NCI-H226 (cell line): ENCODE measurements at places on chromosomes 13 and 19.

GRCh38 chr19:4415352-4415751 is 12.9 kb downstream of the CHAF1A start:
- DNase-seq = peak; percentile 37

GRCh38 chr19:38734426-38735256 is 9.6 kb downstream of the CAPN12 start:
- no peak for DNase-seq

GRCh38 chr19:5926641-5927440 is 12.8 kb downstream of the CAPS start:
- DNase-seq = no peak

DNA sequence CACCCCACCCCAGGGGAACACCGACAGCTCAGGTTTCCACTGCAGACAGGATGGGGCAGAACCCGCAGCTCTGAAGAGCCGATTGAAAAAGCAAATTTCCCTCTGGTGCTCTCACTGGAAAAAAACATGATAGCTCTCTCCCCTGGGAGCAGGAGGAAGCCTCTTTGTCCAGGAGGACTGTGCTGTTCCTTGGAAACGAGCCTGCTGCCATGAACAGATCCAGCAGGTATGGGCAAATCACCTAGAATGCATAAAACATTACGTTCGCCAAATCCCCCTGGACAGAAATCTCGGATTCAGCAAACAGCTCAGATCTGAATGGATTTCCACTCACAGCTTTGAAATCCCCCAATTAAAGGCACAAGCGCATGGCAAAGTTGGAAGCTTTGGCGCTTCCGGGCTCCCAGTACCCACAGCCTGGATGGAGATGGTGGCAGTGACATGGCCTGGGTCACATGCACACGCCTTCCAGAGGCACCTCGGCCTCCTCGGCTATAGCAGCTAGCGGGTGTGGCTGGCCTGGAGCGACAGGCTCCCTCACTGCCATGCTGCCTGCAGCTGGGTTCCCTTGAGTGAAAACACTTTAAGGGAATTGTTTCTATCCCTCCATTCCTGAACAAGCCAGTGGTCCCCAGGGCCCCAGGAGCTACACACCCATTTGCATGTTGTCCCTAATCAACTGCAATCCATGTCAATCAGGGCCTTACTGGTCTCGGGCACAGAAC is 59.1 kb downstream of the CEBPG start:
- no peak for DNase-seq

DNA sequence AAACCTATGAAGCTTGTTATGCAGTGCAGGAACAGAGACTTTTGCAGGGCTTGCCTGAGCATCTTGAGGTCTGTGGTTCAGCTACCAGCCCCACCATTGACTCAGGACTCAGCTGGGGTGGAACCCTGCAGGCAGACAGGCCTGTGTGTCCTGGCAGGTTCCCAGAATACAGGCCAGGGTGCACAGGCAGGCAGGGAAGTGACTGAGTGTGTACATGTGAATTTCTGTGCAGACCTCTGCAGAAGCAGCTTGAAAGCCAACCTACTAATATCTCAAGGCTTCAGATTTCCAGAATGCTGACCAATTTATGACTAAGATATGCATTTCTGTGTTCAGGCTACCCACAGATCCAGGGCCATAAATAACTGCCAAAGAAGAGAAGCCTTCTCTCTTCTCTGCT is 254.4 kb downstream of the DLEU7 start:
- DNase-seq = peak; percentile 93

- peak; percentile 68 for DNase-seq
Measured at GRCh38 chr13:92951273-92951890, 275.2 kb upstream of the GPC6 start.

DNA sequence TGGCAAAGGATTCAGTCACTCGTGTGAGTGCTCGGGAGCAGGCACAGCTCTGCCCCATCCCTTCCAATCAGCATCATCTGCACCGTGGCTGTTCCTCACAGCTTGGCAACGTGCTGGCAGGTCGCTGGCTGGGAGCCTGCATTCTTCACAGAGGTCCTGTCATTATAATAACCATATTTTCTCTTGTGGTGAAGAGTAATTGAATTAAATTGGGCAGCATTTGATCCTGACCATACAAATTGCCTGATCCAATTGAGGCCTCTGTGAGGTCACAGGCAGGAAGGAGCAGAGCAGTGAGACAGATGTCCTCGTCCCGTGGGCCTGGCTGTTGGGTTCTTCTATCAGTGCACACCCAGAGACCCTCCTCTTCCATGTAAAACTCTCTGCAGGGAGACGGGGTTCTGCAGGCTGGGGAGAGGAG is 407.8 kb downstream of the COG6 start:
- DNase-seq = no peak

DNA sequence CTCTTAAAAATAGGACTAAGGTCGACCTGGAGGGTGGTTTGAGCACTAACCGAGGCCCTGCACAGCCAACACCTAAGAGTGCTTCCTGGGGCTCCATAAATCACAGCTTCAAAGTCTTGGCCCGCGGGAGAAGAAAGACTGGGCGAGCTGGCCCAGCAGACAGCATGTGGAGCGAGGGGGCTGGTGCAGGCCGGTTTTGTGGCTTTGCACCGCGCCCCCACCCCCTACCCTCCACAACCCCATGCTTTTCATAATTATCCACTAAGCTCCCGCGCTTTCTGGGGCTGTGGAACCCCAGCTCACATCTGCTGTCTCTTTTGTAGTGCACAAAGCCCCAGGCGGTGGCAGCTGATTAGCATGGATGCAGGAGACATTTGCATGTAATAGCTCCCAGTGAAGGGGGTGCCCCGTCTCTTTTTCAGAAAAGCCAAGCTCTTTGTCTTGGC is 17.1 kb downstream of the CARM1 start:
- DNase-seq = no peak

DNA sequence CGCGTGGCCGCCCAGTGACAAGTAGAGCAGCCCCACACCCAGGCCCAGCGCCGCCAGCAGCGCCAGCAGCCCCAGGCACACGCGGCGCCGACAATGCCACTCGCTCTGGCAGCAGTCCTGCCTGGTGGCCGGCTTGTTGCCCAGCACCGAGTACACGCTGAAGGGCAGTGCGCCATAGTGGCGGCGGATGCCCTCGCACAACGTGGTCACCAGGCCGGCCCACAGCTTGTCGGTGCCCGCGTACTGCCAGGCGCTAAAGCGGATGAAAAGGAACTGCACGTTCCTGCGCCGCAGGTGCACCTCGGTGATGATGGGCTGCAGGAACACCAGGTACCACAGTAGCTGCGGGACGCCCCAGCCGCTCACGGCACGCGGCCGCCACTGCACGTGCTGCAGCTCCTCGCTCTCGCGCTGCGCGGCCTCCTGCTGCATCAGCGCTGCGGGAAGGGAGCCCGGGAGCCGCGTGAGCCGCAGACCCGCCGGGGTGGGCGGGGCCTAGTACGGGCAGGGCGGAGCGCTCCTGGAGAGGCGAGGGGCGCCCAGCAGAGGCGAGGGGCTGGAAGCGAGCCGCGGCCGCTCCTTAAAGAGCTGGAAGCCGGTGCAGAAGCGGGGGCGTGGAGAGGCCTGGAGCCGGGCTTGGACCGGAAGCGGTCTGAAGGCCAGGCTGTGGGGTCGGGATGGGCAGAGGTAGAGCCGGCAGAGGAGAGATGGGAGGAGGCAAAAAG is 7.3 kb downstream of the NKPD1 start:
- no peak for DNase-seq

GRCh38 chr19:13068085-13068846 is 34.4 kb downstream of the LYL1 start:
- DNase-seq = no peak

DNA sequence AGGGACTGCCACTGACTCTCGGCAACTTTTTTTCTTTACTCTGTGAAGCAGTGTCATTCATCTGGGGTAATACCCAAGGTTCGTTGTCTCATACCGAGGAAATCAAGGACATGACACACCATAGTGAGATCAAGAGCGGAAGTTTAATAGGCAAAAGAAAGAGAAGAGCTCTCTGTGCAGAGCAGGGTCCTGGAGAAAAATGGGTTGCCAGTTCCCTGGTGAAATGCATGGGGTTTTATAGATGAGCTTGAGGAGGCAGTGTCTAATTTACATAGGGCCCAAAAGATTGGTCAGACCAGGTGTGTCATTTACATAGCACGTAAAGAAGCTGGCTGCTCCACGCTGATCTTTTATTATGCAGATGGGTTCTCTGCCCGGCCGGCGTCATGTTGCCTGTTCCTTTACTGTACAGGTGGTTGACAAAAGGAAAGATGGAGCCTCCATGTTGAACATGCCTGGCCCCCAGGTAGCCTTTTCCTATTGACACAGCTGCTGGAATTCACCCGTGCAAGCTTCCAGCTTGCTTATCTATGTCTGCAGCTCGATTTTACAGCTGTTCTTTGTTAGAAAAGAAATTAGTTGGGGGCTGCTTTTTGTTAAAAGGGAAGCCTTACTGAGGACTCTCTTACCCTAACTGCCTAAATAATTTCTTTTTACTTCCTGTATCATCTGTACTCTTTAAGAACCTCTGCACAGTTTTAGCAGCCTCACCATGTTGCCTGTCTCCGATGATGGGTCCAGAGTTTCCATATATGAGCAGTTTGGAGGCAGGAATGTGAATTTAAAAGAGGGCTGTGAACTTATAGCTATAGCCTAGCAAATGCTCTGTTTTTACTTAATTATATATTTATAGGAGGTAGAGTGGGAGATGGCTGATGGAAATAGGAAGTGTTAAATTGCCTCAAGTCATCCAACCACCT is 98.0 kb upstream of the DIAPH3 start:
- DNase-seq = no peak

GRCh38 chr13:48580185-48580803 is 47.4 kb upstream of the RCBTB2 start:
- DNase-seq = no peak

DNA sequence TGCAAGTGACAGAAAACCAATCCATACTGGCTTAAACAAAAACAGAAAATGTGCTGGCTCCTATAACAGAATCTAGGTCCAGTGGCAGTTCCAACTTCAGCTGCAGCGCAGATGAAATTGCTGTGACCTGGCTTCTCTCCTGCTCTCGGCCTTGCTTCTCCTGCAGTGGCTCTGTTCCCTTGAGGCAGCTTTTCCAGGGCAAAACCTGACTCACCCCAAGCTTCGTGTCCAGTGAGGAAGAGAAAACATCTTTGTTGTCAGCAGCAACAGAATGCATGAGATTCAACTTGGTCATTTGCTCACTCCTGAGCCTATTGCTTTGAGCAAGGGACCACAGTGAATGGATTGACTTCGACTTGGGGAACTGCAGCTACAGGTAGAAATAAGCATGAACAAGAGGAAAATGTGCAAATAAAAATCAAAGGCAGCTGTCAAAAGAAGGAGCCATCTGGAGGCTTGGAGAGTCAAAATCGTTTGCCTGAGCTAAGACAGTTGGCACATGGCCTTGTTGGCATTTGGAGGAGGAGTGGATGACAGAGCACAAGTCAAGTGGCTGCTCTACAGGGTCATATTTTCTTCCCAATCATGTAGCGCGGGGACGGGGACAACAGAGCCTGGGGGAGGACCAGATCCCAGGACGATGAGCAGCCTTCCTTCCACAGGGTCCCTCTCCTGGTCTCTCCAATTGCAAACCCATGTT is 523.4 kb downstream of the FGF9 start:
- no peak for DNase-seq

DNA sequence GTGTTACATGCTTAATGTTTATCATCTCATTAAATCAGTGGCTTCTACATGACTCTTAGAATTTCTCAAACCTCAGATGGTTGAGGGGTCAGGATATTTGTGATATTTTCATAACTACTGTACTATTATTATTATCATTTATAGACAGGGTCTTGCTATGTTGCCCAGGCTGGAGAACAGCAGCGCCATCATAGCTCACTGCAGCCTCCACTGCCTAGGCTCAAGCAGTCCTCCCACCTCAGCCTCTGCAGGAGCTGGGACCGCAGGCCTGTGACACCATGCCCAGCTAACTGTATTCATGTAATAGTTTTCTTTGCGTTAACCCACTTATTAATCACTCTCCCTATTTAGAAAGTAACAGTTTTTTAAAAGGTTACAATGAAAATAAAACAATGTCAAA is 9.5 kb downstream of the IER2 start:
- no peak for DNase-seq

DNA sequence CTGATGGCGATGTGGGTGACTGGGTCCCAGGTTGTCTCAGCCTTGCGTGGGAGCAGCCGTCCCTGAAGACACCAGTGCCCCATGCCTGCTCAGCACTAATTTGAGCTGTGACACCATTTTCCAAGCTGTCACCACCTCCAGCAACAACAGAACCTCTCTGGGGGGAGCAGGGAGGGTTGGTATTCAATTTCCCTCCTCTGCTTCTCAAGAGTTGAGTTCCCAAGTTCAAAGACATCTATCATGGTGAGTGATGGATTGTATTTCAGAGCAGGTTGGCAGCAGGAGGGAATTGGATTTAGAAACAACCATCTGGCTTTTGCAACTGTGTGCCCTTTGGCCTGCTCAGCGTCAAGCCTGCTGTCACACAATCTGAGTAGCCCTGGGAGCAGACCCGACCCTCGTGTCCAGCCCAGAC is 46.9 kb upstream of the UQCRFS1 start:
- DNase-seq = no peak

- DNase-seq = no peak
Measured at GRCh38 chr13:27383104-27383921, 41.1 kb upstream of the GTF3A start.

DNA sequence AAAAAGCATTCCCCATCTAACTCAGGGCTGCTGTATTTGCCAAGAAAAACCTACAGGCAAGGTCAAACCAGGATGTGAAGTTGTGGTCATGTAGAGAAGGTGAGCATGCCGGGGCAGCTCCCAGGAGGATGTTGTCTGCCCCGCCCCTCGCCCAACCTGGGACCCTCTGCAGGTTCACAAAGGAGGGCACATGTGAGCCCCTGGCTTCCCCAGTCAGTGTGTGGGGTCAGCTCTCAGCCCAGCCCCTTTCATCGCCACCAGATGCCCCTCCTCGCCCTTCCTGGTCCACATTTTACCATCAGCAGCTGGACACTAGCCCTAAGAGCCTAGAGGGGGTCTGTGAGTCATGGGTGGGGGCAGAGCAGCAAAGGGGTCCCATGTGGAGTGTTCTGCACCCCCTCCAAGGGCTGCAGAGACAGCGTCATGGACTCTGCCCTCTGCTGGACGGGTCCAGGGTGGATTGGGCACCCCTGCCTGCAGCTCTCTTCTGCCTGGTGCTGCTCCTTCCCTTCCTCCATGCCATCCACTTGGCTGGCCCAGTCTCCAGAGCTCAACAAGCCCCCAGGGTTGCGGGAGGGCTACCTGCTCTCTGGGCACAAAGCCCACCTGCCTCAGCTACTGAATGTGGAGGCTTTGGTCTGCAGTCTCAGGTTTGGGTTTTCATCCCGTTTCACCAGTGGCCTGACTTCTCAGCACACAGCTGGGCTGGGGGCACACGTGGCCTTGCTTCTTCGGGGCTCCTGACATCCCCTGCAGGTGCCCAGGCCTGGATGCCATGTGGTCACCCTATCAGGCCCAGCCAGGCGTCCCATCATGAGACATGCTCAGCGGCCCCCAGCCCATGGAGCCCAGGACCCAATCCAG is 3.7 kb downstream of the PLEKHF1 start:
- DNase-seq = no peak

DNA sequence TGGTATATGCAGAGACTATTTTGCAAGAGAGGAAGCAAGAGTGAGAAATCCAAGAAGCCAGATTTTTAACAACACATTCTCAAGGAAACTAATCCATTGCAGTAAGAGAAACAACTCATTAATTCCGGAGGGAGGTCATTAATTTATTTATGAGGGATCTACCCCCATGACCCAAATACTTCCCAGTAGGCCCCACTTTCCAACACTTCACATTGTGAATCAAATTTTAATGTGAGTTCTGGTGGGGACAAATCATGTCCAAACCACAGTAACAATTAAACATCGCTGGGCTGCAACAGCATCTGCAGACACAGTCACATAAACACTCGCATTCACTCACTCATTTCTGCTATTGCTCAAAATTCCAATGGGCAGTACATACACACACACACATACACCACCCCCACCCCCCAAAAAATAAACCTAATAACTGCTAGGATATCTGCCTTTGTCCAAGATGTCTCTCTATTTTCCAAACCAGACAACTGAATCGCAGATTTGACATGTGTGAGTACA is 1483.7 kb downstream of the PCDH9 start:
- DNase-seq = no peak
